Vagina (tissue), 2 donors: ENCODE measurements at places on chromosomes 5 and 9. TPM values are rescaled to one million over a fixed set of nuclear protein-coding genes. Genes with fewer than 3 reads are reported as not detected.
A peak's percentile ranks its signal among the peaks of the same experiment; 100 is the strongest.

CKMT2 gene
- 3.4 TPM for total RNA-seq

GRCh38 chr5:15515229-15515628 is 15.2 kb downstream of the FBXL7 start:
- DNase-seq: no peak

- DNase-seq: no peak
Observed at GRCh38 chr5:147406636-147407035, 103.2 kb downstream of the DPYSL3 start.

PSD2 gene
- 0.25 TPM for total RNA-seq

DNA sequence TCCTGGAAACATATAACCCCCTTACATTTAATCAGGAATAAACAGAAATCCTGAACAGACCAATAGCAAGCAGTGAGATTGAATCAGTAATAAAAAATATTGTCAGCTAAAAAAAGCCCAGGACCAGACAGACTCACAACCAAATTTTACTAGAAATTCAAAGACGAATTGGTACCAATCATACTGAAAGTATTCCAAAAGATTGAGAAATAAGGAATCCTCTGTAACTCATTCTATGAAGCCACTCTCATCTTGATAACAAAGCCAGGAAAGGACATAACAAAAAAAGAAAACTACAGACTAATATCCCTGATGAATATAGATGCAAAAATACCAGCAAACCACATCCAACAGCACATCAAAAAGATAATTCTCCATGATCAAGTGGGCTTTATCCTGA is 714.0 kb downstream of the SEMA5A start:
- no peak for DNase-seq

AGPAT2 gene
- 87.2 TPM for total RNA-seq

DNA sequence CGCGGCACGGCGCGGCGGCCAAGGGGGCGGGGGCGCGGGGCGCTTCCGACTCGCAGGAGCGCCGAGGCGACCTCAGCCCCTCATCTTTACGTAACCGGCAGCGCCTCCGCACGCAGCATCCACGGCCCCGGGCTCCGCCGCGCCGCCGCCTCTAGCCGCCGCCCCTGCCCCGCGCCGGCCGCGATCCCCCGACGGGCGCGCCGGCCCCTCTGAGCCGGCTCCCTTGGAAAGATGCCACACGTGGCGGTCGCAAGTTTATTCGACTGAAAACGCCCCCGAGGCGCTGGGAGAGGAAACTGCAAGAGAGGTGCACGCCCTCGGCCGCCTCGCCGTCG is 1.0 kb downstream of the KLF9 start:
- DNase-seq: no peak

CARTPT gene
- not detected for total RNA-seq

- DNase-seq: no peak
Observed at GRCh38 chr9:127075624-127076372, 46.6 kb downstream of the ANGPTL2 start.

HTR4 gene
- total RNA-seq: 2.9 TPM

ENG gene
- total RNA-seq: 130 TPM

PCDHGA11 gene
- 6.6 TPM for total RNA-seq

DNA sequence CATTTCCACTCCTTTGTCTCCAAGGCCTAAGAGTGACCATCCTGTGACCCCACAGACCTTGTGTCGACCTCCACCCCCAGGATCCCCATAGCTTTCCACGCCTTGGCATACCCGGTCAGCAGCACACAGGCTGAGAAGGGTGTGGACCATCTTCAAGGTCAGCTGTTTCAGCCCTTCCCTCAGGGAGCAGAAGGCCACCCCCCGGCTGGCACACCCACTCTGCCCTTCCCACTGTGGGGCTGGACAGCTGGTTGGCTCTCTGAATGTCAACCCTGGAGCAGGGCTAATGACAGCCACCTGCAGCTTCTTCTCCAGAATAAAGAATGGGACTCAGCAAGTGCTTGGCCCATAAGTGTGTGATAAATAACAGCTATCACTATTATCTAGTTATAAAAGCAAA is 93.1 kb downstream of the OLFM1 start:
- DNase-seq: no peak

DNA sequence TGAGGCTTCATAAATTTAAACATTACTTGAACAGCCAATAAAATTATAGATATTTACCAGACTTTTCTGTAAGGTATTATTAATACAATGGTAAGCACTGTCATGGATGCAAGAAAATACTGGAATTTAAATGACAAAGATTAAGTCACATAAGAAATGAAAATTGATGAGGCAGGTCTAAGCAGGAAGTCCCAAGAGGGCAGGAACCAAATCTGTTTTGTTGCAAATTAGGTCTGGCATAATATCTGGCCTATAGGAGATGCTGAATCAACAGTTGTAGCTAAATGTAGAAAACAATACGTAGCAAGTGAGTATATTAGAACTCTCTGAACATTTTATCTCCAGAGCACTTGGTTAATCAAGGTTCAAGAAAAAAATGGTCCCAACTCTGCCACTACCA is 142.5 kb downstream of the EBF1 start:
- no peak for DNase-seq

- no peak for DNase-seq
Observed at GRCh38 chr9:71962328-71962727, 50.9 kb downstream of the C9orf85 start.

CYLC2 gene
- total RNA-seq: not detected

DNA sequence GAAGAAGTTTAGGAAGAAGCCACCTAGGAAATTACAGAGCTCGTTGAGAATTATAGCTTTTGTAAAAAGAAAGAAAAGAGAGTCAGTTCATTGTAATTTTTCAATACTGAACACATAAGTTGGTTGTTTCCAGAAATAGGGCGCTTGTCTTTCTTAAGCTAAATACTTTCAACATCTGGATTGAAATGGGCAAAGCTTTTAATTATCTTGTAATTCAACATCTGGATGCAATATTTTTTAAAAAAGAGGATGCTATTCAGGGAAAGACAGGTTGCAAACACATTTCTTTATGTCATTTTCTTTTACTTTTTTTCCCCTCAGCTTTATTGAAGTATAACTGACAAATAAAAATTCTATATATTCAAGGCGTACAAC is 100.7 kb upstream of the TRPC7 start:
- DNase-seq: no peak

GRCh38 chr9:33817327-33818166 is 587 bp downstream of the UBE2R2 start:
- peak; percentile 88 for DNase-seq

GRCh38 chr5:173932695-173933139 is 44.6 kb downstream of the CPEB4 start:
- DNase-seq: no peak

DNA sequence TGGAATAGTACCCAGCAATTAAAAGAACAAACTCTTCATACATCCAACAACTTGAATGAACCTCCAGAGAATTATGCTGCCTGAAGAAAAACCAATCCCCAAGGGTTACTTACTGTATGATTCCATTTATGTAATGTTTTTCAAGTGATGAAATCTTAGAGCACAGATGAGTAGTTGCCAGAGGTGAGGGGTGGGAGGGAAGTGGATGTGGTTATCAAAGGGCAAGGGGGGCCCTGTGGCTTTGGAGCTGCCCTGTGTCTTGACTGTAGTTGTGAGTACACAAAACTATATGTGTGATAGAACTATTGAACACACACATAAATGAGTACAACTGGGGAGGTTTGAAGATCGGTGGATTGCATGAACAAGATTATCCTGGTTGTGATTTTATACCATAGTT is 115.8 kb upstream of the SLC25A48 start:
- DNase-seq: no peak

- no peak for DNase-seq
Observed at GRCh38 chr9:90783964-90784363, 17.7 kb upstream of the SYK start.

- DNase-seq: no peak
Observed at GRCh38 chr5:169395136-169395535, 94.2 kb upstream of the SLIT3 start.

- no peak for DNase-seq
Observed at GRCh38 chr5:4868140-4868735, 271.9 kb upstream of the ADAMTS16 start.

DNA sequence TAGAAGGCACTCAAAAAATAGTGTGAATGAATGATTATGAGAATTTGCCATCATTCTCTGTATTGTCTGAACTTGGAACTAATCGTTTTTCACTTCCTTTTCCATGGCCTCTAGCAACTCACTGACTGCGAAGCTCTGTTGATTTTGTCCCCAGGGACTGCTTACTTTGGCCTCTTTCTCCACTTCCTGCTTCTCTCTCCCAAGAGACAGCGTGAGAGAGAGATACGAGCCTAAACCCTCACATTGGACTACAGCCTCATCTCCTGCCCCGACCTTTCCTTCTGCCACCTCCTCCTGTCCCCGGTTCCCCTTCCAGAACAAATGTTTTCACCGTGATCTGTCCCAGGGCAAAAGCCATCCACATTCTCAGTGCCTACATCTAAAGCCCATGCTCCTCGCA is 300.8 kb upstream of the PANK3 start:
- no peak for DNase-seq

NSMF gene
- total RNA-seq: 35.1 TPM
